Cardiac septum (tissue), 1 donor: ENCODE measurements at places on chromosomes 3 and 15. TPM values are rescaled to one million over a fixed set of nuclear protein-coding genes. Genes with fewer than 3 reads are reported as not detected.

Gene SOX2
- total RNA-seq: not detected

Gene MEX3B
- 2.6 TPM for total RNA-seq

Gene VGLL3
- 5.2 TPM for total RNA-seq

Gene XCR1
- total RNA-seq: not detected

Gene GPR149
- not detected for total RNA-seq

Gene VEPH1
- 0.78 TPM for total RNA-seq

Gene HGD
- total RNA-seq: 0.73 TPM

Gene CYP1A1
- total RNA-seq: 0.30 TPM

Gene NXPE3
- total RNA-seq: 26.9 TPM

Gene CNTN6
- 0.16 TPM for total RNA-seq

Gene AHSG
- not detected for total RNA-seq

Gene RTF1
- 26.8 TPM for total RNA-seq

Gene GABRG3
- 0.35 TPM for total RNA-seq

Gene HYAL3
- total RNA-seq: 1.3 TPM

Gene FAM174B
- 6.5 TPM for total RNA-seq

Gene SLC2A2
- not detected for total RNA-seq

Gene TMCO5A
- not detected for total RNA-seq

Gene CDHR4
- total RNA-seq: not detected

Gene REC114
- total RNA-seq: not detected

Gene ZBTB11
- total RNA-seq: 8.4 TPM

Gene SCN11A
- total RNA-seq: 0.05 TPM

Gene CCR3
- not detected for total RNA-seq

Gene GP5
- total RNA-seq: 0.22 TPM

Gene CHL1
- 2.5 TPM for total RNA-seq

Gene FGF12
- total RNA-seq: 45.1 TPM

Gene ZPLD1
- total RNA-seq: not detected

Gene TEX55
- total RNA-seq: not detected

Gene ZSCAN29
- total RNA-seq: 14.0 TPM

Gene NUP210
- 2.6 TPM for total RNA-seq

Gene TNFSF10
- total RNA-seq: 13.0 TPM

Gene ADGRG7
- 0.13 TPM for total RNA-seq

Gene OIP5
- not detected for total RNA-seq

Gene TBL1XR1
- 164 TPM for total RNA-seq

Gene SLC27A2
- not detected for total RNA-seq

Gene CEP63
- total RNA-seq: 32.1 TPM

Gene FRMD5
- 69.1 TPM for total RNA-seq

Gene CHRD
- 7.0 TPM for total RNA-seq
